ENCODE measurements at places on chromosomes 2 and 18. TPM values are rescaled to one million over a fixed set of nuclear protein-coding genes. Genes with fewer than 3 reads are reported as not detected.

Gene FBXO48
- 1.7 TPM for polyA plus RNA-seq

- DNase-seq, result no peak
Measured at GRCh38 chr2:46825939-46826568, 89.6 kb downstream of the MCFD2 start.

GRCh38 chr18:65907281-65907680 is 156.5 kb downstream of the CDH7 start:
- no peak for DNase-seq

DNA sequence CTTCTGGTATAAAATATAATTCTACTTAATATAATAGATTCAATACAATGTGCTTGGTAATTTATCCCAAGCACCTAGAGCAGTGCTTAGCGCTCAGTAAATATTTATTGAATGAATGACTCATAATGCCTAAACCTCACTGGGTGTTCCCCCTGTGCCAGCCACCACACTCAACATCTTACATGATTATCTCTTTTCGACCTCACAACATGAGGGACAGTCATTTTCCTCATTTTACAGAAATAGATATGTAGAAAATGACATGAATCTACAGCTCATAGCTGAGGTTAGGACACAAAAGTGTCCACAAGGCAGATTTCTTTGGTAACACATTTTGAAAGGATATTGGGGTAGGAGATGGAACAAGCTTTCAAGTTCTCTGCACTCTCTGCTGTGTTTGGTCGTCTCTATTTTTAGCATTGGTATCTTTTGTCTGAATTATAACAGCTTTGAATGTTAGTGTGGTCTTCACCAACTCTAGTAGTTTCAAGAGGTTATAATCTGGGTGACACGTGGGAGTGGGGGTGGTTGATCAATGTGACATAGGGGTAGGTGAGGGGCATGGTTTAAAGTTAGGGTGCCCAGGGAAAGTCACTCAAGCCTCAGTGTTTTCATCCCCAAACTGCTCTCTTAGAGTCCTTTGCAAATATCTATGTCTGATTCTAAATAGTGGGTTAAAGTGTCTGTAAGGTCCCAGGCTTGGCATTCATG is 9.8 kb downstream of the MYOM1 start:
- no peak for DNase-seq

DNA sequence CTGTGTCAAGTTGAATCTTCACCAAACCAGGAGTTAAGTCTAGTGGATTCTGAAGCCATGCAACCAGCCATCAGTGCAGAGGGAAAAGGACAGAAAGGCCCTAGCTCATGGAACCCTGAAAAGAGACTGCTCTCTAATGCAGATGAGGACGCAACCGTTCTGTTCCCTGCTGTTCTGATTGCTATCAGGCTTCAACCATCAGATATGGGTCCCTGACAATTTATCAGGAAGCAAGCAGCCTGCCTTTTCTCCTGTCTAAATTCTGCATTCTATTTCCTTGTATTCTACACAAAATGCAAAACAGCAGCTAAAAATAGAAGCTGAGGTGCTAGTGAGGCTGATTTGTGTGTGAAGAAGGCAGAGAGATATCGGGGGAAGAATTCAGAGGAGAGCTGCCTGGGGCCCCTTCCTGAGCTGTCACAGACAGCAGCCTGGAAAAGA is 68.4 kb upstream of the RTN4 start:
- no peak for DNase-seq
